ENCODE measurements at places on chromosomes 7 and 10. TPM values are rescaled to one million over a fixed set of nuclear protein-coding genes. Genes with fewer than 3 reads are reported as not detected.

DNA sequence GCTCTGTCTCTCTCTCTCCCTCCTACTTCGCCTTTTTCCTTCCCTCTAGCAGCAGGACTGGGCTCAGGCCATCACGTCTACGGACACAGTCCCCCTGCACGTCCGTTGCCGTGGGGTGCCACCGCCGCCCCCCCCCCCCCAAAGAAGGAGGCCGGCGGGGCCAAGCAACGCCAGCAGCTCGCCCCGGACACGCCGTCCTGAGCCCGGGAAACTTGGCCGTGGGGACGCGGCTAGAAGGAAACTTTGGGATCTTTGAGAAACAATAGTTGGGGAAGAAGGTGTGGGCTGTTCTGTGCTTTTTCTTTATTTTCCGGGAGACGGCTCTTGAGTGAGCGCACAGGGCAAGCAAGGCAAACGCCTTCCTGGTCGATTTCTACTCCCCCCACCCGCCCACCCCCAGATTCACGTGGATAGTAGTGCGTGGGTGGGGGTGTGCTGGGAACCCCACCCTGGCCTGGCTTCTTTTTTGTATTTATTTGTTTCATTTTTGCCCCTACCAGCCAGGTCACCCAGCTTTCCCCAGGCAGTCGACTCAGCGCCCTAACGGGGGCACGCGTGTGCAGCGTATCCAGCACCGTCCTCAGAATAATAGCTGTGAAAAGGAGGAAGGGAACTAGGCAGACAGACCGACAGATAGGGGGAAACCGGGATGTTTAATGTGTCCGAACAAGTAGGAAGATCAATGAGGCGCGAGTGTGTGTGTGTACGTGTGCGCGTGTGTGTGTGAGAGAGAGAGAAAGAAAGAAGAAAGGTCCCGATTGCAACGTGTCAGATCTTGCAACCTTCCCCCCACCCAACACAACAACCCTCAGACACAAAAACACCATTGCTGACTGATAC, 1.4 kb downstream of the MXI1 start:
- peak; percentile 57 for DNase-seq

- DNase-seq, result no peak
Measured at GRCh38 chr10:98444314-98445006, 2.3 kb downstream of the HPS1 start.

DNA sequence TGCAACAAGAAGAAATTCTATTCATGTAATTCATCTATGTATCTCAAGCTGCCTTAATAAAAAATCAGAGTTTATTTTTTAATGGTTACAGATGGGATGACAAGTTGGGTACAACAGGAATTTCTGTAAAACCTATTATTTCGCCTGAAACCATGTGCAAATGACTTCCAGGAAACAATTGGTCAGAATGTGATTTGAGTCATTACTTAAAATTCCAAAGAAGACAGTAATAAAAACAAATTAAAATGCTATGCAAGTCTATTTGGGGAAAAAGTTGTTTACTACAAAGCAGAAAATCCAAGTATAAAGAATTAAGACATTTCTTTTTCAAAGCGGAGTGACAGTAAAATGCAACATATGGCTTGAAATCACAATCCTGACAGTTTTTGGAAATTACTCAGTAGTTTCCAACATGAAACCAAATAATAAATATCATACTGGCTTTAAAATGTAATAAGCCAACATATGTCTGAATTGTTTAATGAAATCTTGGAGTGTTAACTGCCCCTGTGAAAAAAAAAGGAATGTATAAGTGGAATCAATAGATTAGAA, 41.5 kb upstream of the SEMA3C start:
- DNase-seq, result no peak

GRCh38 chr10:72332423-72333111, 22.2 kb downstream of the DNAJB12 start:
- DNase-seq, result no peak

Gene MICU1
- 24.6 TPM for total RNA-seq

GRCh38 chr10:80459047-80459865, 5.1 kb downstream of the TSPAN14 start:
- peak; percentile 70 for DNase-seq

DNA sequence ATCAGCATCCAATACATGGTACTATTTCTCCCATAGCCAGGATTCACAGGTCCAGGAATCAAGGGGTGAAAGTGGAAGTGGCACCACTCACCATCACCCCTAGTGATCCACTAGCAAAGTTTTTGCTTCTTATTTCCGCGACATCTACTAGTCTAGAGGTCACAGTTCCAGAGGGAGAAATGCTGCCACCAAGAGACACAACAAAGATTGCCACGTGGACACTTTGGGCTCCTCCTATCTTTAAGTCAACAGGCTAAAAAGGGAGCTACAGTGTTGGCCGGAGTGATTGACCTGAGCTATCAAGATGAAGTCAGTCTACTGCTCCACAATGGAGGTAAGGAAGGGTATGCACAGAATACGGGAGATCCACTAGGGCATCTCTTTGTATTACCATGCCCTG, 178.2 kb downstream of the AKR1D1 start:
- no peak for DNase-seq

DNA sequence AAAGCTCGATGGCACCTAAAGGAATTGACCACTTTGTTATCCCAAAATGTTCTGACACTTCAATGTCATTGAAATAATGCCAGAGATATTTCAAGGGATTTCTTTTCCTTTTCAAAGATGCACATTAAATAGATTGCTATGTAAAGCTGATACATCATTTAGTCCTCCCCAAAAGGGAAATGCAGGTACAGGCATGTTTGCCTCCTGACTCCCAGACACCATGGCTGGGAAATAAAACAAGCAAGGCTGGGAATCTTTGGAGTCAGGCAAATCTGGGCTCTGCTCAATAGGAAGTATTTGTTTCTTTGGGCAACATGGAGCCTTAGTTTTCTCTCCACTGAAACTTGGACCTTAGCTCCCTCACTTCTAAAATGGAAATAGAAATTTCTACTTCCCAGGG, 230.8 kb upstream of the LRRTM3 start:
- DNase-seq, result no peak

GRCh38 chr7:54080525-54080924, 461.6 kb upstream of the VSTM2A start:
- no peak for DNase-seq

Gene NPC1L1
- total RNA-seq, result not detected

Gene PNLIPRP1
- not detected for total RNA-seq

DNA sequence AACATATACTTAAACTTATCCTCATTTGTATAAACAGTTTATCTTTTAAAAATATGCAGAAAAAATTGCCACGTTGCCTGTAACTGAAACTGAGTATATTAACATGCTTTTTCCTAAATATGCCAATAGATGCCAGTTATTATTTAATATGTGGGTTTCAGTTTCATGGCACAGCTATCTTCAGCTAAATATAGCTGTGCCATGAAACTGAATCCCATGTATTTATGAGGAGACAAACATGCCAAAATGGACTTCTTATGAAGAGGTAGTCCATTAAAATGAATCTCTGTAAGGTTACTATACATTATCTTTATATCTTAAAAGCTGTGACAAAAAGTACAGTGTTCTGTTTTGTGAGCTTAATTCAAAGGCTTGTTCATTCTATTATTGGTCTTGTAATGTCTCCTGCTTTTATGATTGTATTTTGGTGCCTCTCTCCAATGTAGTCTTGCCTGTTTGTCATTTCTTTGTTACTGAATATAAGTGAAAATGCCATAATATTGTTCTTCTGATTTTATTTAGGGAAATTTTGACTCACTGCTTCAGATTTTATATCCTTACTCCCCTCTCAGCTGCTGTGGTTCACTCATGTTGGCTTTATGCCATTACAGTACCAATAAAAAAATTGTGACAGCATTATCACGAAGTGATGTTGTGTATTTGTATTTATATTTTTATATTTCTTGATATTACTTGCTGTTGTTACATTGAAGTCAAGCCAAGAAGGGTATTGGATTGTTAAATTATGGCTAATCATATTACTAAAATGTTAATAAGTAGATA, 34.3 kb upstream of the CACNA2D1 start:
- DNase-seq, result no peak

- DNase-seq, result peak; percentile 84
Measured at GRCh38 chr10:103470761-103471653, 8.0 kb downstream of the CALHM3 start.

GRCh38 chr10:48266528-48266927, 8.0 kb downstream of the FRMPD2 start:
- no peak for DNase-seq

Gene SKIDA1
- total RNA-seq, result 0.58 TPM

Gene C10orf143
- total RNA-seq, result 6.6 TPM

- no peak for DNase-seq
Measured at GRCh38 chr7:155161690-155162089, 91.6 kb downstream of the HTR5A start.

GRCh38 chr7:38723327-38723726, 92.2 kb upstream of the AMPH start:
- DNase-seq, result no peak

Gene MRC1
- 1.5 TPM for total RNA-seq

DNA sequence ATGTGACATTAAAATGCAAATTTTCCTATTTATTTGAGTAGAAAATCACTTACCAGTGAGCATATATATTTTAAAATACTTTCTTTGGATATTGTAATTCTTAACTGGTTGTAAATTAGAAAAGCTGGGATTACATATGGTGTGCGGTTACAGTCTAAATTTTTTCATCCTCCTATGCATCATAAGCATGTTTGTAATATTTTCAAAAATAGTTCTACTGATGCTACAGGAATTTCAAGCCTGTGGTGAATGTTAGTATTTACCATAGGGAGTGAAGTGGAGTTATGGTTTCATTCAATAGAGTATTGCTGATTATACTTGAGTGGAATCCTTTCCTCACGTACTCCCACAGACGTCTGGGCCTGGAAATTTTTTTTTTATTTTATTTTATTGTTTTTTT, 34.6 kb upstream of the ST7 start:
- DNase-seq, result no peak

DNA sequence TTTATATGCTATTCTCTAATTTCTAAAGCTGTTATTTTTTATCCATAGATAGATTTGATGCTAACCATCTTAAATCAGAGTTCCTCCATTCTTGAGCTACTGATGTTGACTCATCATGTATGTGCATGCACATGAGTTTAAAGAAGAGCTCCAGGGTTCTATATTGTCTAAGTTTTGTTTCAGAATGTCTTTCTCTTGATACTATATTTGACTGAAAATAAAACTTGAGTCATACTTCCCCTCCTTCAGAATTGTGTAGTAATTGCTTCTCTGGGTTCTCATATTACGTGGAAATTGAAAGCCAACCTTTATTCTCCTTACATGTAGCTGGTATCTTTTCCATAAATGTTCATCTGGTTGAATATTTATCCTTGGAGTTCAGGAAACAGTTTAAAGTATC, 89.4 kb downstream of the LRRTM3 start:
- DNase-seq, result no peak

Gene SYNPO2L
- not detected for total RNA-seq

Gene OR9A2
- not detected for total RNA-seq

DNA sequence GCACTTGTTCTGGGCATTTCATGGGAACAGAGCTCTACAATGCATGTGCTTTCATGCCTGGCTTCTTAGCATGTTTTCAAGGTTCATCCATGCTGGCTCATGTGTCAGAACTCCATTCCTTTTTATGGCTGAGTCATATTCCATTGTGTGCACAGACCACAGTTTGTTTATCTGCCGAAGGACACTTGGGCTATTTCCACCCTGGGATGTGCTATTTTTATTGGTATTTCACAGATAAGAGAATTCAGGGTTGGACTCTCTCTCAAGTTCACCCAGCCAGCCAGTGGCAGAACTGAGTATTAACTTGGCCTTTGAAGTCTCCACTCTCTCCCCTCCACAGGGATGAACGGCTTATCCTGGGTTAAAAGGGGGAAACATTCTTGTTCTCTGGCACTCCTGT, 190.7 kb upstream of the GPR26 start:
- no peak for DNase-seq

DNA sequence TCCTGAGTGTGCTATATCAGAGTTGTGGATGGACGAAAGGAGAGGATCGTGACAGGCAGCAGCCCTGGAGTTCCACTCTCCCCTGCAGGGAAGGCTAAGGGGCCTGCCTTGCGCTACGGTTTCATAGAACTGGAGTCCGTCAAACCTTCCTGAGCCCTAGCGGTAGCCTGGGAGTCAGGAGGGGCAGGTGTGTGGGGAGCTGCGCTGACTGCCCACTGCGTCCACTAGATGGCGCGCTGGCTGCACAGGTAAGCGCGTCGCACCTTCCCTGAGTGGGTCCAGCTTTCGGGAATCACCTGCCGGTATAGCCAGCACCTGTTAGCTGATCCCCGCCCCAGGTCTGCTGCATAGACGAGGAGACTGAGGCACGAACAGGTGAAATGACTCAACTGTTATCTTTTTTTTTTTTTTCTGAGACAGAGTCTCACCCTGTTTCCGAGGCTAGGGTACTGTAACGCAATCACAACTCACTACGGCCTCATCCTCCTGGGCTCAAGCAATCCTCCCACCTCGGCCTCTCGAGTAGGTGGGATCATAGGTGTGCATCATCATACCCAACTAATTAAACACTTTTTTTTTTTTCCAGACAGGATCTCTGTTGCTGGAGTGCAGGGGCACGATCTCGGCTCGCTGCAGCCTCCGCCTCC, 20.2 kb upstream of the BAIAP2L1 start:
- DNase-seq, result peak; percentile 73

Gene HELLS
- 98.1 TPM for total RNA-seq

Gene PRLHR
- not detected for total RNA-seq

- peak; percentile 6 for DNase-seq
Measured at GRCh38 chr10:43217563-43218205, 49.2 kb downstream of the RASGEF1A start.

Gene GBX1
- total RNA-seq, result not detected

DNA sequence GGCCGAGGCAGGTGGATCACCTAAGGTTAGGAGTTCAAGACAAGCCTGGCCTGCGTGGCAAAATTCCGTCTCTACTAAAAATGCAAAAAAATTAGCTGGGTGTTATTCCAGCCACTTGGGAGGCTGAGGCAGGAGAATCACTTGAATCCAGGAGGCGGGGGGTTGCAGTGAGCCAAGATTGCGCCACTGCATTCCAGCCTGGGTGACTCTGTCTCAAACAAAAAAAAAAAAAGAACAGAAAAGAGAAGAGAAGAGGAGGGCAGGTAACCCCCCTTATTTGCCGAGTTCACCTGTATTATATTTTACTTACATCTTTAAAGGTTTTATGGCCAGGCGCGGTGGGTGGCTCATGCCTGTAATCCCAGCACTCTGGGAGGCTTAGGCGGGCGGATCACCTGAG, 91.7 kb downstream of the RNF216 start:
- DNase-seq, result peak; percentile 30

DNA sequence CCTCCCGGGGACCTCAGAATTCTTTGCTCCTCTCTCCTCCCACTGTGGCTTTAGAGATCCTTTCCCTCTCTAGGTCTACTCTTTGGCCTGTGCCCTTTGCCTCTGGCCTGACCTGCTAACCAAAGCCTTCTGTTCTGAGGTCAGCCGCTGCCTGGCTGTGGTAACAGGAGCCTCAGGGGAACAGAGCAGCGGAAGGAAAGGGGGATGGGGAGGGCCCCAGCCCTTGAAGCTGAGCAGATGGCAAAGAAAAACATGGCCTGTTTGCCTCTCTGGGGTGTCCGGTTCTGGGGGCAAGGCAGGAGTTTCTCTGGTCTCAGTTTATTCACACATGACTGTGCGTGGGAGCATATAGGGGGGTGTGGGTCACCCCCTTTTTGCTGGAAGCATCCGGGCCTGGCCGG, 28.2 kb downstream of the COL26A1 start:
- peak; percentile 74 for DNase-seq

Data from activated naive CD8-positive, alpha-beta T cell treated with anti-CD3 and anti-CD28 coated beads, Interleukin-2, amount 10 ng/mL, durations not matched to agents 7 days and 5 days (primary cell).